Glomerular endothelial cell (primary cell): ENCODE measurements at places on chromosomes 6 and 20. TPM values are rescaled to one million over a fixed set of nuclear protein-coding genes. Genes with fewer than 3 reads are reported as not detected.

ELOVL2 gene
- total RNA-seq, result not detected in 2 replicates

DNA sequence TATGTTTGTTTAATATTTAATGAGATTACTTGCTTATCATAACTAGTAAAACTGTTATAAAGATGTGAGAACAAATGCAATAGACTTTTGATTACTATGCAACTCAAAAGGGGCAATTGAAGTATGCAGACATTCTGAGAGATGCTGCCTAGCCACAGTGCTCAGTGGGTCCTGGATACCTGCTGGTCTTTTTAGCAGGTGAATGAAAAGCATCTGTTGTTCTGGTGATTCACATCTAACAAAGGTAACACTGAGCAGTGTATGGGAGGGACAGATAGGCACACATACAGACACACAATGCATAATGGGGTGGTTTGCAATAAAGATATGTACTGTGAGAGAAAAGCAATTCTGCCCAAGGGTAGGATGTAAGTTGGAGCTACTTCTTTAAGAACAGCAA, 46.9 kb downstream of the OGFRL1 start:
- no peak for DNase-seq

PGC gene
- not detected in 2 replicates for total RNA-seq

DNA sequence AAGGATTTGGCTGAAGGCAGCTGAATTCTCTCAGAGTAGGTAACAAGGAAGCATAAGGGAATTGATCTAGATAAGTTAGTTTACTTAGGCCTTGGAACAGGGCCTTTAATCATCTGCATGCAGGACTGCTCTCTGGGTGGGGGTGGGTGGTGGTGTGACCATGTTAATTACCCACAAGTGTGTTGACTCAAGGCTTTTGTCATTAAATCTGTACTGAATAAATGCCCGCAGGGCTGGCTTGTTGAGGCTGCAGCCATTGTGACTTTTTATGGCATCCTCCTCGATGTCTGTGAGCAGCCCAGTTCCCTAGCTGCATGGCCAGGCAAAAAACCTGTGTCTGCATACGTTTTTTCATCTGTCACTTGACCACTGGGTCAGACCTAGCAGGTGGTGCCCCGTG, 63.5 kb upstream of the ASCC3 start:
- no peak for DNase-seq

GRCh38 chr6:146813554-146813953, 214.8 kb downstream of the ADGB start:
- no peak for DNase-seq

GRCh38 chr6:163348789-163349680, 65.5 kb upstream of the QKI start:
- no peak for DNase-seq

LAMA4 gene
- total RNA-seq, result 503 and 840 TPM in 2 replicates

- peak; percentile 62 for DNase-seq
Measured at GRCh38 chr6:134882426-134883038, 67.4 kb downstream of the ALDH8A1 start.

GRCh38 chr6:150685860-150686259, 86.2 kb downstream of the PLEKHG1 start:
- DNase-seq, result no peak

DNA sequence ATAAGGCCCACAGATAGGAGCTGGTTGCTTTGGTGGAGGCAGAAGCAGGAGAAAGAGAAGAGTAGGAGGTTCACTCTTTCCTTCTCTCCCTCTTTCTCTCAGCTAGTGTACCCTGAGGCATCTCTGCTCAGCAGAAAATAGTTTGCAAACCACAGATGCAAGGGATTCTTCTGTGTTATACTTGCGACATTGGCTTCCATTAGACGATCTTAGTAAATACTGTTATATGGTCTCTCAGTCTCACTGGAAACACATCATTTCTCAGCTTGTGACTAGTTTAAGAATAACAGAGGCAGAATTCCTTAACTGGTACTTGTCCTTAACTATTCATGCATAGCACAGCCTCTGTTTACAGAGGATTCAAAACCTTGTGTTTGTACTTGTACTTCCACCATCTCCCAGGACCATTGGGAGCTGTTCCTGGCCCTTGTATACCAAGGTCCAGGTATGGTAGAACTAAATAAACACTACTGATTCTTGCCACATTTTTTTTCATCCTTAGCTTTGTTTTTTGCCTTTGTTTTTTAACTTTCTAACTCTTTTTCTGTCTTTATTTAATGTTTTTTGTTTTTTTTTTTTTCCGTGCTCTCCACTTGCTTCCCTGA, 218.2 kb downstream of the OTOR start:
- no peak for DNase-seq

E2F1 gene
- 3.2 and 9.9 TPM in 2 replicates for total RNA-seq

- no peak for DNase-seq
Measured at GRCh38 chr6:160766657-160766988, 64.6 kb downstream of the PLG start.

DNA sequence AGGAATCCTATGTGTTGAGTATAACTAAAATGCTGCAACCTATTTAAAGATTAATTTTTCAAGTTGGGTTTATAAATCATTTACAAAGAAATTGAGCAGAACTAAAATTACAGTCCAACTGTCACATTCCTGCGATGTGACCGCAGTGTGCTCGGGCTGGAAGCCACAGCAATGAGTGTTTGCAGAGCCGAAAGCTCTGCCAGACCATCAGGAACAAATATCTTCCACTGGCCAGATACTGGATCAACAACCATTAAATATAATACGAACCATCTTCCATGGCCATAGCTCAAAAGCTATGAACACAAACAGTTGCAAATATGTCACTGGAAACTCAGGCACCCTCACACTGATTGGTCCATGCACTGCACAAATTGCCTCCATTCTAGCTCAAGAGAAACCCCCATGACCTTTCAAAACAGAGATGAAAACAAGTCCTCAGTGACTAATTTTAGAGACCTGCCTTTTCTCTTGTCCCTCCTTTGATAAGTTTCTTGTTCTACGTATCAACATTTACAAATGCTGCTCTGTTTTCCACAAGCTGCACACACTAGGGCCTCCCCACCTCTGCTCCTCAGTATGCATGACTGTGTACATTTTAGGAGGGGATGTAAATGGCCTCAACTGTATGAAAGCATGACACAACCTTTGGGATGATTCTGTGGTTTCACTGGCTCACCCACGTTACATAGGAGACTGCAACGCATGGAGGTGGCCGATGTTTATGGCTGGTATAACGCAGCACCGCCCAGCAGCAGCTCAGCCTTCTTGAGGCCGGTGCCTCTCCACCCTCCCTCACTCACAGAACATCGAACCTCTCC, 171.7 kb downstream of the WDR27 start:
- DNase-seq, result no peak

THBD gene
- 20.7 and 33.1 TPM in 2 replicates for total RNA-seq

- peak; percentile 86 for DNase-seq
Measured at GRCh38 chr6:150683320-150683719, 83.6 kb downstream of the PLEKHG1 start.

TP53TG5 gene
- total RNA-seq, result not detected in 2 replicates

DNA sequence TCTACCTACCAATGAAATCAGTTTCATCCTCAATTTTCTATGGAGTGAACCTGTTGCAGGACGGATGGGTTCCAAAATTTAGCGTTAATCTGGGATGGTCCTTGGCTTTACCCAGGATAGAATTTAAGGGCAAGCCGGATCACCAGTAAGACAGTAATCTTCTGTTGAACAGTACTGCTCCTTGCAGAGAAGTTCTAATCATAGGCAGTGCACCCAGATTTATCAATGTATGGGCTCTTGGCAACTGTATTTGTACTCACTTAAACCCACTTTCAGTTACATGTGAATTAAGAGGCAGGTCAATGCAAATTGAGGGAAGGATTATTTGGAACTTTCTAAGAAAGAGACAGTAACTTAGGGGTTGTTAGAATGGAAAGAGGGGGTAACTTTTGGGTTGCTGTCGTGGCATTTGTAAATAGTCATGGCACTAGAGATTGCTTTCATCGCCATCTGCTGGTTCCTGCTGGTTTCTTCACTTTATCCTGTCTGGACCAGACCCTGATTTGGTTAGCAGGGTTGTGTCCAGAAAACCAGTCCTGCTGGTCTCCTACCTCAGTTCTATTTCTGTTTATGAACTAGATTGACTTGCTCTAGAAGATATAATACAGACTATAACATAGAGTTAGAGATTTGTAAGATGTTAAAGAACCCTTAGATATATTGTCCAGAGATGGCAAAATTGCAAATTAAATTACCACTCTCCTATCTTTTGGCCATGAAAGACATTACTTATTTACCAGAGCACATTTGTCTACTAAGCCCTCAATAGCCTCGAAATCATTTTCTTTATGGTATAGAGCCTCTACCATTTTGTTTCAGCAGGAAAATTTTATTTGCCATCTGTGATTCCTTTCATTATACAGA, 646.3 kb downstream of the UTRN start:
- DNase-seq, result no peak

DNA sequence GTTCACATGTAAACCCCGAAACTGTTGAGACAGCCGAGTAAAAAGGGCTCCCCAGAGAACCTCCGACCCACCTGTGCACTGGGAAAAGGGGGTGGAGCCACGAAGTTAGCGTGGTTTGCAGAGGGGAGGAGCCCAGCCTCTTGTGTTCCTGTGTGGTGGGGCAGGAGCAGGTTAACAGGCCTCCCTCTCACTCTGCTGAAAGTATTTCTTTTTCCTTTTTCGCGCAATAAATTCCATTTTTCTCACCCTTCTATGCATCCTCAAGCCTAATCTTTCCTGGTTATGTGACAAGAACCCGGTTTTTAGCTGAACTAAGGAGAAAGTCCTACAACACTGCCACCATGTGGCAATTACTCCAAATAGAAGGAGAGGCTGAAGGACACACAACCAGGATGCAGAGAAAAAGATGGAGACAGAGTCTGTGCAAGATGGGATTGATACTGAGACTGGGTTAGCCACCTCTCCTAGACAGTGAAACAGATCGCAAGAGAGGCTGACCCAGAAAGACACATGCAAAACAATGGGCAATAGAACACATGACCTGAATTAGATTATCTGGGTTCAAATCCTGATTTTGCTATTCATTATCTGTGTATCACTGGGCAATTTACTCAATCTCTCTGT, 168.7 kb upstream of the PRSS16 start:
- no peak for DNase-seq

- no peak for DNase-seq
Measured at GRCh38 chr6:157952861-157953351, 28.8 kb upstream of the SYNJ2 start.

- no peak for DNase-seq
Measured at GRCh38 chr6:152698692-152699091, 995 bp downstream of the MYCT1 start.

GRCh38 chr20:56347628-56348304, 11.0 kb upstream of the FAM210B start:
- DNase-seq, result no peak

CRISP3 gene
- not detected in 2 replicates for total RNA-seq

- DNase-seq, result no peak
Measured at GRCh38 chr6:73050706-73051105, 174.6 kb downstream of the KHDC1L start.
